ENCODE measurements at places on chromosomes 3 and 15.
A peak's percentile ranks its signal among the peaks of the same experiment; 100 is the strongest.

- no peak for DNase-seq
Observed at GRCh38 chr3:188559856-188560255, 405.9 kb downstream of the LPP start.

DNA sequence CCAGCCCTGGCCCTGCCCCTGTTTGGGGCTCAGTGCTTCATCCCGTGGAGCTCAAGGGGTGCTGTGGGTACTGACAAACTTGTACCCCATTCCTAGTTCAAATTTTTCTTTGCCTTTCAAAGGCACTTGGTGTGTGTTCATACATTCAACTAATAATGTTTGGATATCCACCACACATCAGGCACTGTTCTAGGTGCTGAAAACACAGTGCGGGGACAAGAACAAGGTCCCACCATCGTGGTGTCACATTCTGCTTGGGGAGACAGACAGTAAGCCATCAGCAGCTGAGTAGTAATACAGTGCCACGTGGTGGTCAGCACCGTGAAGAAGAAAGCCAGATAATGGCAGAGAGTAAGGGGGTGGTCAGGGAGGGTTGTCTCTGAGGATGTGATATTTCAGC, 32.5 kb downstream of the CRYGS start:
- DNase-seq = no peak

- DNase-seq = no peak
Observed at GRCh38 chr3:172173316-172174254, 134.2 kb downstream of the FNDC3B start.

DNA sequence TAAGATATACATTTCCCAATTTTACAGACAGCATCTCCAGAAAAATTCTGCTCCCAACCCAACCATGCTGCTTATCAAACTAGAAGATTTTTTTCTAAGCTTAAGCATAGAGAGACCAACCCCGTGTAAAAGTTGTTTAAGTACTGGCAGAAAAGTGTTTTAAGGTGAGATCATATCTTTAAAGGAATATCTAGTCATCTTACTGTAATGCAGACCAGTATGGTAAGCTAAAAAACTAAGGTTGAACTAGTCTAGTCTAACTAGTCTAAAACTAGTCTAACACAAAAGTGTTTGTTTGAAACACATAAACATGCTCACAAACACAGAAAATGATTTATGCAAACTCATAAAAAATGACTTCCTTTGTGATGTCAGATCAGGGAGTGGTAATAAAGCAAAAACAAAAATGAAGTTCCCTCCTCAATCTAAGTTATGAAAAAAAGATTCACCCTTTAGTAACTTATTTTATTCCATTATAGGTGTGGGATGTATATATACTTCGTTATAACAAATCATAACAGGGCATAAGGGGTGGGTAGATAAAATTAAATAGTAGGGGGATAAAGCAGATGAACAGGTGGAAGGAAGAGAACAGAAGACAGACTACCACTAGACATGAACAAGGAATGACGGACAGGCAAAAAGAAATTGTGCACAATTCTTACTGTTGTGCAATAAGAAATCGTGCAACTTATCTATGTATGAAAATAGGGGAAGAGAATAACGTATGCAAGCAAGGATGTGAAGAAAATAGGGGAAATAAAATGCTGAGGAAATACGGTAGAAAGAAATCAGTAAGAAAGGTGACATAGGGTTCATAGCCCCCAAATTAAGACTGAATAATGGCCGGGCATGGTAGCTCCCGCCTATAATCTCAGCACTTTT, 10.0 kb downstream of the MYO5A start:
- no peak for DNase-seq

DNA sequence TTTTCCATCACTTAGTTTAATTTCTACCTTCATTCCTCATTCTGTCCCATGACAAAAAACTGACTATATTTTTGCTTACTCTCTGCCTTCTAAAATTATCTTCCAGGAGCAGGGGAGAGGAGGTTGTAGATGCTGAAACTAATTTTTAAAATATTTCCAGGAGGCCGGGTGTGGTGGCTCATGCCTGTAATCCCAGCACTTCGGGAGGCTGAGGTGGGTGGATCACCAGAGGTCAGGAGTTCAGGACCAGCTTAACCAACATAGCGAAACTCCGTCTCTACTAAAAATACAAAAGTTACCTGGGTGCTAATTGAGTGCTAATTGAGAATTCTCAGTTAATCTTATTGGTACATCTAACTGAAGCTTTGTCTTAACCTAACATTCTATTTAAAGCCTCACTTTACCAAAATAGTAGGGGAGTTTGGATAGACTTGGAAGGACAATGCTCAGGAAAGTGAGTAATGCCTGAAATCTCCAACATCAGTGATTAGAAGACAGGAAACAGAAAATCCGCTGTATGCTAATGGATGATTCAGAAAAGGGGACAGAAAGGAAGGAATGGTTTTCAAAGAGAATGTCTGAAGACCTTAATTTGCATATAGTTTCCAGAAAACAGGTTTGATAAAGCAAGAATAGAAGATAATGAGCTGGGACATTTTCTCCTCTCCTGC, 336.1 kb downstream of the GBE1 start:
- DNase-seq = no peak

DNA sequence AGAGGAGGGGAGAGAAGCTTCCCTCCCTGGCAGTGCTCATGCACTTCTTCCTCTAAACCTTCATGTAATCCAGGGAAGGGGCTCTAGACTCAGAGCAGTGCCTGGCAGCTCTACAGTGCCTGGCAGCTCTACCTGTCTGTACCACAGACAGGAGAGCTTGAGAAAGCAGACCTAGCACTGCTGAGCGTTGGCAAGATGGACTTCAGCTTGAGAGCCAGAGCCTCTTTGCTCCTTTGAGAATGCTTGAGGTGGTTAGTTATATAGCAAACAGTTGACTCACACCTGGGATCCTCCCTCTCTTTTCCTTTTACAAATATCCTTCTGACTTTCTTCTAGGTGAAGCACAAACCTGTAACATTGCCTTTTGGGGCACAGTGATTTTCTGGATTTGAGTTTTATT, 20.9 kb downstream of the FBXO22 start:
- DNase-seq = no peak

DNA sequence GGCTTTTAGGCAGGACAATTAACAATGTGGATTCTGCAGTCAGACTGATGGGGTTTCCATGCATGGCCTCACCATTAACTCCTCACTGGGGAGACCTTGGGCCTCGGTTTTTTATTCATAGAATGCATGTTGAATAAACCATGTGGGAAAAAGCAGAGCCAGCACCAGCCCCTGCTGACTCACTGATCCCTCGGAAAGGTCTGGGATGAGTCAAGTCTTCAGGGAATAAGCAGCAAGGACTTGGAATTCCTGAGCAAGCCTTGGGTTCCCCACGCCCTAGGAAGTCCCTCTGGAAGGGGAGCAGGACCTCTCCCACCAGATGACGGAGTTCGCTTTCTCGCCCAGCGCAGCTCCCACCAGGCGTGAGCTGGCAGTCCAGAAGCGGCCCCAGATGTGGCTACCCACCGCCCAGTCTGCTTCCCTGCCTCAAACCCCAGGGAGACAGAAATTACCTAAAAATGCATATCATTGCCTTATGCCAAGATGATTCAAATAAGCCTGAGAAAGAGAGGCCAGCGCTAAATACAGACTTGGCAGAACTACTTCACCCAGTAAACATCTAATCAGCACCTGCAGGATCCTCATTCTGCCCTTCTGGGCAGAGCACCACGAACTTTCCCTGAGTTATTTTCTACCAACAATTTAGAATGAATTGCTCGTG, 45.4 kb downstream of the BTD start:
- peak; percentile 88 for DNase-seq

DNA sequence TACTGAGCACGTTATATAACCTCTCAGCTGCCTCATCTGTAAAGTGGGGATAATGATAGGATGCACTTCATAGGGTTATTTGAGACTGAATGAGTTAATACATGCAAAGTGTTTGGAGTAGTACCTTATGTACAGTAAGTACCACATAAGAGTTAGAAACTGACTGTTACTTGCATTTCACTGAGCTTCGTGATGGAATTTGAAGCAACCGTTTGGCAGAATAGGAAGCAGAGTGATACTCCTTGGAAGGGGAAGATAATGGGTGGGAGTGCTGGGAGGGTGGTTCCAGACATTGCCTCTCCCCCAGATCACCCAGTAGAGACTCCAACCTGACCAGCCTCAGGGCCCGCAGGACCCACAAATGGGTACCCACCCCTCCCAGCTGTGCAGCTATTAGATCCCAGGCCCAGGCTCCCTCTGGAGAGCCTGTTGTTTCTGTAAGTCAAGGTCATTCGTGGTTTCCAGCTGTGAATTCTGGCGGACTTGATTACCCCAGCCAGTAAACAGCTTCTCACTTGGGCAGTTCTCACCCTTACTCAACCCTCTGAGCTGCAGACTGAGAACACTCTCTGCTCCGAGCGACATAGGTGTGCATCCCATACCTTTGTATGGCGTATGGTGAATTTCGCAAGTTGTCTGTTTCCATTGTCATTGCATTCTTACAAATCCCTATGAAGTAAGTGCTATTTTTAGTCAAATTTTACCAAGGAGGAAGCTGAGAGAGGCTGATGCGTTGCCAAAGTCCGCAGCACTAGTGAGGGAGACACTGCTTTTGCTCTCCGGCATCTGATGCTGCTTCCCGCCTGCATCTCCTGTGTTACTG, 11.1 kb downstream of the ALPK3 start:
- no peak for DNase-seq

DNA sequence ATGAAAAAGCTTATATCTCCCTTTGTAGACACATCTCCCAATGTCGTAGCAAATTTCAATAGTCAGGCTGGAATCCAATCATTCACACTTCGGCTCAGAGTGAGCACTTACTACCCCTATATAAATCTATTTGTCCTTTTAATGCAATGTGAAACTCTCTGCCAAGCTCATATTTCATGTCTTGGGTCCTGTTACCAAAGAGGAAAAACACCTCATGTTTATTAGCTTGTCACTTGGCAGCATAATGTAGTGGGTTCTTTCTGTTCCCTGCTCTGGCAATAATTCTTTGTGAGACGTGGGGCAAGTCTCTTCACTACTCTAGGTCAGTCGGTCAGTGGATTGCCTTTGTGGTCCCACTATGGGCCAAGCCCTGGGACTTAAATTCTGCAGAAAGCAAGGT, 107.1 kb downstream of the SRGAP3 start:
- no peak for DNase-seq

DNA sequence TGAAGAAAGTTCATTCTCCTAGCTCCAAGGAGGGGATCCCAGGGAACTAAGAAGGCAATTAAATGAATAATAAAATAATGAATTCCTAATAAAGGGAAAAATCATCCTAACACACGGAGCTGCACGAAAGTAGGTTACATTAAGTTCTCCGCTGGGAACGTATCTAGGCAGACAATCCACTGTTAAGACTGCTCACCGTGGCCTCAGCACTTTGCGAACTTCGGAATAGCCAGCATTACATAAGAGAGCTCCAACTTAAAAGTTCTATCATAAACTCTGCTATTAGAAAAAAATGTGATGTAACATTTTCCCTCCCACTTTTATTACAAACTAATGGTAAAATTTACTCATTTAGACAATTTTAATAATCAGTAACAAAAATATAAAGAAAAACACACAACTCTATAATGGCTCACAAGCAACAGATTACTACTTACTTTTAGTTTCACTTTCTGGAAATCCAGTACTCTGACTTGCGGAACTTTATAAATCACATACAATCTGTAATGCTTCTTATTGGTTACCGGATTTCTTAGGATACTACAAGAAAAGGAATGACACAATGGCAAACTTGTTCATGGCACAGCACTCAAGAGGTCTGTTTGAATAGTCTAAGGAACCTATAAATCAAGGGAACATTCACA, 8.5 kb downstream of the SNRPA1 start:
- DNase-seq = no peak

- DNase-seq = no peak
Observed at GRCh38 chr3:188270423-188270972, 116.5 kb downstream of the LPP start.

- peak; percentile 76 for DNase-seq
Observed at GRCh38 chr15:90934949-90935751, at the start of gene UNC45A. Gene UNC45A, plus strand, starts transcription at chr15:90935285. Its CDS starts 40 bp downstream, at chr15:90935325.

DNA sequence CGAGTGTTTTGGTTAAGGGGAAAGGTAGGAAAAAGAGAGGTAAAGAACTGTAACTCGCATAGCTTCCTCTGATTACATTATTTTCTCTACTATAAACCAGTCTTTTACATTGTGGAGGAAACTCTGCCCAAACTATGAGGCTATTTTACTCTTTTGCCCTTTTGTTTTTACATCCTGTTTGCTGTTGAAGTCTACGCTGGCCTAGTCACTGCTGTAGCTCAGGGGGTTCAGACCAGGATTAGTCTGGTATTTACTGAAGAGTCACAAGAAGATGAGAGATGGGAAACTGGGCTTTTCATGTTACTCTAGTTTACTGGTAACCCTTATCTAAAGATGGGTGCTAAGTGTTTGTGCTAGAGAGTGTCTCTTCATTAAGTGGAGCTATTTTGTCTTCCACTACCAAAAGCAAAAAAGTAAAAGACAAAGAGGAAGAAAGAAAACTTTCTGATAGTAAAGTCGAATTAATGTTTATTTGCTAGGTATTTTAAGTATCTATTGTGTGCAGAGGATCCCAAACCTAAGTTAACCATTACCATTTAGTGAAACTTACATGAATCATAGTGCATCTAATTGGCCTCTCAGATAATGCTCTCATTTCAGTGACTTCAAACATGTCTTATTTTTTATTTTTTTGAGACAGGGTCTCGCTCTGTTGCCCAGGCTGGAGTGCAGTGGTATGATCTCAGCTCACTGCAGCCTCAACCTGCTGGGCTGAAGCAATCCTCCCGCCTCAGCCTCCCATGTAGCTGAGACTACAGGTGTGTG, 10.9 kb downstream of the RARB start:
- no peak for DNase-seq

DNA sequence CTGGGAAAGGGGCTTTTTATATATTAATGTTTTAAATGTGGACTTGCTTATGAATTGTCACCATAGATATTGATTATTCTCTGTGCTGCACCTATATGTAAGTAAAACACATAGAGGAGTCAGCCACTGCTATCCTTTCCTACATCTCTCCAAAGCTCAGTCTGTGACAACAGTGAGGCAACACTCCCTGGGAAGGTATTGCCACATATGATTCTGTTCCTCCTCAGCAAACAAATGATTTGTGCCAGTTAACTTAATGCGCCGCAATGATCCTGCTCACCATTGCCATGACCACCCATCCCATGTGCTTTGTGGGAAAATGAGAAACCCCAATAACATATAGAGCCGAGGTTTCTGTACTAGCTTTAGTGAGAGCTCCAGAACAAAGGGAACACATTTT, 75.1 kb upstream of the FBN1 start:
- DNase-seq = no peak

All from HCT116 (cell line).